NCI-H1436 (cell line): ENCODE measurements at places on chromosomes 1 and 21.

DNA sequence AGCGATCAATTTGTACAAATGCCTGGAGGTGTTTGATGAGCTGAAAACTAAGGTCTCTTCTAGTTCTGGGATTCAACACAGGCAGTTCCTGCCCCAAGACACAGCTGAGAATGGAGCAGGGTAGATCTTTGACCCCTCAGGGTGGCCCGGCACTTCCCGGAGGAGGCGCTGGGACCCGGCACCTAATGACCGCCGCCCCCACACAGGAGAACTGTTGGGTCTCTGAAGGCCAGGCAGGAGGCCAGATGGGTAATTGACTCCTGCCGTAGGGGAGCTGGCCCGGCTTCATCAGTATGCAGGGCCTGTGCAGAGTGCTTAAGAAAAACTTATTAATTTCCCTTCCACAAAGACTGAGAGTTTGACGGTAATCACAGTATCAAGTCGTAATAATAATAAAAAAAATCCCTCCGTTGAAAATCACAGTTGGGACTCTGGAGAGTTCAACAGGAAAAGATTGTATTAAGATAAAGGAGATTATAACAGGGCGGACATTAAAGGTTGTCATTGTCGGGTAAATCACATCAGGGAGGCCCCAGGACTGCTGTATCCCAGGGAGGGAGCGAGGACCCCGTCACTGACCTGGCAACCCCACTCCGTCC, 51.7 kb downstream of the UBIAD1 start:
- DNase-seq = no peak

GRCh38 chr21:35635261-35635660, 425.1 kb downstream of the SETD4 start:
- DNase-seq = no peak

GRCh38 chr1:160993544-160994193, 27.3 kb downstream of the F11R start:
- no peak for DNase-seq

- peak; percentile 61 for DNase-seq
Observed at GRCh38 chr1:33137800-33138199, 44.0 kb downstream of the TRIM62 start.

GRCh38 chr1:153976819-153977249, 640 bp downstream of the JTB start:
- DNase-seq = no peak

- DNase-seq = peak; percentile 15
Observed at GRCh38 chr1:2255420-2256369, 27.6 kb downstream of the SKI start.
